ENCODE measurements at places on chromosomes 3 and 15.

DNA sequence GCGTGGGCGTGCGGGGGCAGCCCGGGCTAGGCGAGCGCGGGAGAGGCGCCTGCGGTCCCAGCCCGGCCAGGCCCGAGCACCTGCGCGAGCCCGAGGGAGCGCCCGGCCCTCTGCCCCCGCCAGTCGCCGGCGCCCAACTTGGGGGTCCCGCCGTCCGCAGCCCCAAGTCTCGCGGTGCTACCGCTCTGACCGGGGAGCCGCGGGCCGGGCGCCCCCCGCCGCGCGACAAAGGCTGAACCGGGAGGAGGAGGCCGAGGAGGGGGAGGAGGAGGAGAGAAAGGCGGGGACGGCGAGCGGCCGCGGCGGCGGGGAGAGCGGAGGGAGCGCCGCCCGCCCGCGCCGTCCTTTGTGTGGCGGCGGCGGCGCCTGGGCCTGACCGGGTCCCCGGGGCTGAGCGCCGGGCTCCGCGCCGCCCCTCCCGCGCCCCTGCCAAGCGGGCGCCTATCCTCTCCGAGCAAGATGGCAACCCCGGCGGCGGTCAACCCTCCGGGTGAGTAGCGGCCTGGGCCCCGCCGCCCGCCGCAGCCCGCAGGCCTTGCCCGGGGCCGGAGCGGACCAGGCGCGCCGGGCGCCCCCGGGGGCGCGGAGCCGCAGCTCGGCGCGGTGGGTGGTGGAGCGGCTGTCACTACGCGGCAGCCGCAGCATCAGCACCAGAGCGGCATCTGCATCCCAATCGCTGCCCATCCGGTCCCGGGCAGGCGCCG is at the start of gene ARNT2:
ARNT2 (plus strand) TSS at position 326 of the 704 bp plus-strand sequence; CDS start at position 460, 134 bp downstream.
- no peak for DNase-seq

GRCh38 chr15:73624530-73624929 is 8.7 kb downstream of the NPTN start:
- no peak for DNase-seq

DNA sequence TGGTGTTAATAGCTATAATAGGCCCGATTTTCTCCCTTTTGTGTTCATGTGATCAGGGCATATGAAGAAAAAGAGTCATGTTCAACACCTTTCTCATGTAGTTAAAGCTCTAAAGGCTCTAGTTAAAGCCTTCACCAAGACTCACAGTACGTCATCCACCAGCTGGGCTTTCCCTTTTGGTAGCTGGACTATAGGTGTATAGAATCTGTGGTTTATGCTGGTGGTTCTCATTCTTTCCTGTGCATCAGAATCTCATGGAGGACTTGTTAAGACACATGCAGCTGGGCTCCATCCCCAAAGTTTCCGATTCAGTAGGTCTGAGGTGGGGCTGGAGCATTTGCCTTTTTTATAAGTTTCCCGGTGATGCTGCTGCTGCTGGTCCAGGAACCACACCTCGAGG is 31.0 kb downstream of the CFAP91 start:
- no peak for DNase-seq

- peak; percentile 48 for DNase-seq
Observed at GRCh38 chr15:90071220-90071807, 31.0 kb downstream of the IDH2 start.

- DNase-seq: no peak
Observed at GRCh38 chr15:41565702-41566101, 6.7 kb downstream of the TYRO3 start.

- DNase-seq: no peak
Observed at GRCh38 chr3:37455181-37455580, 280.8 kb upstream of the LRRFIP2 start.

- no peak for DNase-seq
Observed at GRCh38 chr3:71560665-71561064, 22.9 kb downstream of the FOXP1 start.

DNA sequence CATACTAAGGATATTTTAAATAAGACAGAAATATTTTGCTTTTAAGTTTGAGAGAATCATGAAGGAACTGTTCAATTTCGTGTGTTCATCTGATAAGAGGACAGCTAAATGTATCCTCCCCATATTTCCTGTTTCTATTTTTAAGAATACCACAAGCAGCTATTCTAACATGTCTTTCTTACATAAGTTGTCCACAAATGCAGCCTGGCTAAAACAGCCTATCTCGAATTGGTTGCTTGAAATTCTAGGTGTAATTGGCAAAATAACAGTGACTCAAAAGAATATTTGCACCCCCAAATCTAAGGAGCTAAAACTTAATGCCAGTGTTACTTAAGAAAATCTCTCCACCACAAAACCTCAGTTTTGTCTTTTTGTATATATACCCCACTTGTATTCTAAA is 35.0 kb downstream of the BTLA start:
- DNase-seq: no peak

DNA sequence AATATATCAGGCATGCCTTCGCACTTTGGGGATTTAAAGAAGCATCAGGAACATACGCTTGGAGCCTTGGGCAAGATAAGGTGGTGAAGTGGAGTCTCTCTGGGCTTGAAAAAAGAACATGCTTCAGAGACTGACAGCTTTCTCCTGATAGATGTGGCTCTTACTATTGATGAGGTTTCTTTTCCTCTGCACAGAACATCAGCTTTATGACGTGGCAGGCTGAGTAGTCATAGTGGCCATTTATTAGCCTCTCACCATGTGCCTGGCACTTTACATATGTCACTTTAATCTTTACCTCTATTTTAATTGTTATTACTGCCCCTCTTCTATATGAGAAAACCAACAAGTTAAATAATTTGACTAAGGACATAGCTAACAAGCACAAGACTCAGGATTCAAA is 19.0 kb upstream of the LRRC58 start:
- DNase-seq: no peak

GRCh38 chr3:175456466-175456865 is 597.3 kb downstream of the NAALADL2 start:
- DNase-seq: no peak

DNA sequence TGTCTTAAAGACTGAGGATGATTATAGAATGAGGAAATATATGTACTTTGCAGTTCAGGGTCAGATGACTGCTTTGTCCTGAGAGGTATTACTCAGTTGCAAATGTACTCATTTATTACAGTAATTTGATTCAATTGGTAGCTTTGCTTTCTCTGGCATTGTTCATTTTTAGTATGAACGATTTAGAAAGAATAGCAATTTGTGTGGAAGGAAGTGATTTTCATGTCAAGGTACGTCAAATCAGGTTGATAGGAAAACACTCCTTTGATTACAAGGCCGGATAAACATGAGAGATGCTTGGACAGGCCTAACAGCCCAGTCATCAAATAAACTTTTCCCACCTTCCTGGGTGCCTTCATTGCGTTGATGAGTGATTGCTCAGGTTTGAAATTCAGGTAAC is 53.8 kb downstream of the UNC13C start:
- DNase-seq: no peak

GRCh38 chr3:120448756-120449155 is 2.0 kb downstream of the FSTL1 start:
- peak; percentile 58 for DNase-seq

DNA sequence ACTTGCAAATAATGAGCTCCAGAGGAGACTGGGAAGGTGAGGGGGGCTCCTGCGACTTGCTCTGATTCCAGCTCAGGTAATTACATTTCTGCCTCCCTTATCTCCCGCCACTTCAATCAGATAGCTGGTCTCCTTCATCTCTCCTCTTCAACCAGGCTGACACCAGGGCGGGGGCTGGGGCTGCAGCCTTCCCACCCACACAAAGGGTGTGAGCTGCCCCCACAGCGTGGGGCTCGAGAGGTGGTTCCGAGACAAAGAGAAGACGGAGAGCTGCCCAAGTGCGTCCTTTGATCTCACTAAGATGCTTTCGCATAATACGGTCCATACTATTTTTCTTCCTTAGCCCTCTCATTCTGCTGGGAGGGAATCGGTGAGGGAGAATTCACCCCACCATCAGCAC is 139.7 kb downstream of the NSMCE3 start:
- DNase-seq: no peak

DNA sequence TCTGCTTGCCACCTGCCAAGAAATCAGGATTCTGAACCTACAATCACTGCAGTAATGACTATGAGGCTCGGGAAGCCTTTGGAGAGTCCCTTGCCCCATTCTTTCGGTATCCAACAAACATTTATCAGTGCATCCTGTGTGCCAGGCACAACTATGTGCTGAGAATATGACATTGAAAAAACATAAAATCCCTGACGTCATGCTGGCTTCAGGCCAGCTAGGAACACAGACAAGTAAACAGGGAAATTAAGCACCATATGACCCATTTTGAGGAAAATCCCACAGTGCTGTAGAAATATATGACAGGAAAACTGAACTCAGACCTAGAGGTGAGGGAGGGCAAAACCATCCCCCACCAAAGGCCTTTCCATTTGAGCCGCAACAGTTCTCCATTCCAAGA is 34.1 kb upstream of the DET1 start:
- DNase-seq: no peak

GRCh38 chr3:57128826-57129667 is 36.1 kb downstream of the IL17RD start:
- no peak for DNase-seq

- no peak for DNase-seq
Observed at GRCh38 chr3:172247525-172248274, 200.6 kb downstream of the GHSR start.

- no peak for DNase-seq
Observed at GRCh38 chr3:153026026-153026425, 136.0 kb upstream of the RAP2B start.

DNA sequence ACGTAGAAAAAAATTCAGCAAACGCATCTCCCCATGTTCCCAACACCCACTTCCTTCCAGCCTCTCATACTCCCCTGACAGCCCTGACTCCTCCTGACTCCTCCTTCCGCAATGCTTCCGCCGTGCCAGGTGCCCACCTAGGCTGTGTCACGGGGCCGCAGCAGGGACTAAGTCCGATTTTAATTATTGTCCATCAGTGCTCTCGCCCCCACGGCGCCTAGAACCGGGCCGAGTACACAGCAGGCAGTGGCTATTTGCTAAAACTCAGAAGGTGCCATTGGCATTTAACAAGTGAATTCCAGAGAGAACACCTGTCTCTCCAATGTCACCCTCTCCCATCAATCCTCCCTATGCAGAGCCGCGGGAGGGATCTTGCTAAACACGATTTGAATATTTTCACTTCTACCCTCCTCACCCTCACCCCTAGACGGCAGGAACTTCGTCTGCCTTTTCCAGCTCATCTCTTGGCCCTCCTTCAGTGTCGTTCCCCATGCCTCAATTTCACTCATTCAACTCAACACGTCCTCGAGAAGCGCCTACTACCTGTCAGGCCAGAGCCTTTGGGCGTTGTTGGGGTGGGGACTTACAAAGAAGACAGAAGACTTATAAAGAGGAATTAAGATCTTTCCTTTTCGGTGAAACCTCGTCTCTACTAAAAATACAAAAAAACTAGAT is 11.5 kb upstream of the SHF start:
- no peak for DNase-seq

- peak; percentile 50 for DNase-seq
Observed at GRCh38 chr15:42955518-42955917, 34.9 kb upstream of the TTBK2 start.

DNA sequence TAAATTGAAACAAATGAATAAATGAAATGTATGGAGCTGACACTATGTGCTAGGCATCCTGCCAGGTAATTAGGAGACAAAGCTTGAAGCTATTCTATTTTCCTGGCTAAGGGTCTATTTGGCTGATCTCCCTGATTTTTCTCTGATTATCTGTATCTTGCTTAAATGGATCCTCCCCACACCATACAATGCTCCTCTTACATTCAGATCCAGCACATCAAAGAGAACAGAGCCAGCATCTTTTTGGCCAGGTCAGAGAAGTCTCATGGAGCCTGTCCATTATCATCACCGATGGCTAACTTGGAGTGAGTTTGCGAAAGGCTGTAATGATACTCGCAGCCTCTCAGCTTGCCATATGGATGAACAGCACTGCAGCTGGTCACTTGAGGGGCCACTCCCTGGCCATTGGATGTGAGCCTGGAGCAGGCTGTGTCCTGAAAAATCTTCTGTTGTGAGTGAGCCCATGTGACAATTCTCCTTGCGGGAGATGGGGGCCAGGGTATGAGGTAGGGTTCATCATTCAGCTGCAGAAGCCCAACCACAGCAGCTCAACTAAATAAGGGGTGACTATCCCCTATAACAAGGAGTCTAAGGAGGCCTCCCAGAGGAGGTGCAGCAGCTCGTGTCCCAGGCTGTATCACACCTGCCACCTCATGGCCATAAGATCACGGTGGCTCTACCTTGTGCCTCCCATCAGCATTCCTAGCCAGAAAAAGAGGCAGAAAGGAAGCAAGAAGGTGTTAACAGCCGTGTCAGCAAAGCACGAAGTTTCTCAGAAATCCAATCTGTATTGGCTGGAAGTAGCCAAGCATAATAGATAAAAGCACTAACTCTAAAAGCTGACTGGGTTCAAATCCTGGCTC is 69.3 kb upstream of the ST8SIA2 start:
- DNase-seq: no peak

DNA sequence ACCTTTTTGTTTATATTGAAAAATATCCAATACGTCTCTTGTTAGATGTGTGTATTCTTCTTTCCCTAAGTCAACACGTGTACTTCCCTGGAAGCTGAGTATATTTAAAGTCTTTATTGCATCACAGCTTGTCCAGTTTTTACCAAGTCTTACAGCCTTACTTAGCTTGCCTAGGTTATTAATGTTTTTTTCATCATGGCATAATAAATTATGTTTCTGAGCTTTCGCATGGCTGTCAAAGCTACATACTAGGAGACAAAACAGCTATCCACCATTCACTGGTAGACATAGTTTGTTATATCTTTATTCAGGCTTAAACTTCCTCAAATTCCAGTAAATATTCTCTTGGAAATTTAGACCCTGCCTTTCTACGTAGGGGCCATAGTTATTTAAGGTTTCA is 224.2 kb downstream of the BCHE start:
- no peak for DNase-seq

- no peak for DNase-seq
Observed at GRCh38 chr3:103977417-103977816, 1389.3 kb upstream of the ALCAM start.

- DNase-seq: no peak
Observed at GRCh38 chr3:76400141-76400540, 614.8 kb upstream of the ZNF717 start.

DNA sequence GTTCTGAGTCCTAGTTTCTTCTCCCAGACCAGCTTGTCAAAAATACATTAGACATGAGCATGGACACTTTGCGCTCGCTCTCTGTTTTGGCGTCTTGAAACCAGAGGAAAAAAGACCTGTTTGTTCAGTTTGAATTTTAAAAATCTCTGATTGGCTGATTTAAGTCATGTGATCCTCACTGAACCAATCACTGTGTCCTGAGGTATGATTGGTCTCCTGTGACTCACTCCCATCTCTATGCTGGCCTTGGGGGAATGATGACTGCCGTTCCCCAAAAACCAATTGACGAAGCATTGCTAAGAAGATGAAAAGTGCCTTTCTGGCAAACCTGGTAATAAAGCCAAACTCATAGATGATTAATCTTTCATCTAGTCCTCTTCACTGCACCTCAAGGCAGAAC is 256.5 kb downstream of the IL5RA start:
- no peak for DNase-seq

GRCh38 chr3:193825617-193826016 is 232.6 kb downstream of the OPA1 start:
- DNase-seq: no peak

- DNase-seq: no peak
Observed at GRCh38 chr3:124766113-124767095, 36.2 kb downstream of the UMPS start.

DNA sequence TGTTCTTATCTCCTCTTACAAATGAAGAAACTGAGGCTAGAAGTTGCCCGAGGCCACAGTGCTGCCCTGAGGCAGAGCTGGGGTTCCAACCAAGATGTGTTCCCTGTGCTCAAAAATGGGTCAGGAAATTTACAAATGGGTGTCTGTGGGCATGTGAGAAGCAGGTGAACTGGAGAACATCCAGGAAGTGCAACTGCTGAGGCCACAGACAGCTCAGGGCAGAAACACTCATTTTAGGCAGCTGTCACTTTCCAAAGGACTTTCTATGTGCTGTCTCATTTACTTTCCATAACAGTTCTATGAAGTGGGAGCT is 47.2 kb upstream of the ATP2B2 start:
- DNase-seq: no peak
